NCI-H460 (cell line): ENCODE measurements at places on chromosomes 4 and X. TPM values are rescaled to one million over a fixed set of nuclear protein-coding genes. Genes with fewer than 3 reads are reported as not detected.

DNA sequence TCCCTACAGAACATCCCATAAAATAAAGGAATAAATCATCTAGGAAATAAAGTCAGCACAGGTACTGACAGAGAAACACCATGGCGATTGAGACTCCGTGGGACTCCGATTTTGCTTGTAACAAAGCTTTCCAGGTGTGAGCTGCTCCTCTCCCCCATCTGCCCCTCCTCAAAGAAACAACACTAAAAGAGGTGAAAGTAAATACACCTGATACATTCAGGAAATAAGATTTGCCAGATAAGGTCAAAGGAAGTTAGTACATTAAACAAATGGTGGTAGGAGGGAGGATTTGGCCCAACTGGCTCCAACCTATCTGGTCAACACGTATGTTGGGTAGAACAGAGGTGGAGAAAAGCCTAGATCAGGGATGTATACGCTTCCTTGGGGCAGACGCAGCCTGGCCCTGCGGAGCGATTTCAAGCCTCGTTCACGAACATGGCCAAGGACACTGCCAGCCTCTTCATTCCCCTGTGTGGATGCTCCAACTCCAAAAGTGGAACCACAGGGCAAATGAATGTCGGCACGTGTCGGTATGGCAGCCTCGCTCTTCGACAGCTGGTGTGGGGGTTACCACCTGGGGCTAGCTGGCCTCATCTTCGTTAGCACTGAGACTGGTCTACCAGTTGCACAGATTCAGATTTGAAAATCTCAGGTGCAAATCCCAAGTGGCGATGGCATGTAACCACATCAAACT, 162.5 kb downstream of the AFAP1 start:
- no peak for DNase-seq

- DNase-seq, result no peak
Observed at GRCh38 chrX:6708041-6708440, 173.1 kb upstream of the VCX3A start.

GRCh38 chr4:139704915-139705485, 39.4 kb downstream of the MGST2 start:
- peak; percentile 2 for DNase-seq

DNA sequence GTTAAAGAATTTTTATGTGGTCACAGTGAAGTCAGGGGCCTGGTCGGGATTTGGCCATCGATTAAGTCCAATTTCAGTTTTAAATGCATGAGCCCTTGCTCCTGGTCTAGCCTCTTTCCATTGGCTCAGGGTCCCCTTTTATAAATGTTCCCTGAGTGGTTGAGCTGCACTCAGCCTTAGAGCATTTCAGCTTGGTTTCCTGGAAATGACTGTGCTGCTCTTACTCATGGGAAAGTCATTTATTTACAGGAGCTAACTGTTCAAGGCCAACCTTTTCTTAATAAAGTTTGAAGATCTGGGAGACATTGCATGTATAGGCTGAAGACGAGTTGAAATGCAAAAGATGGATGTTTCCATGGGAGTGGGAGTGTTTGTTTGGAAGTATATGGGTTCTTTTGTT, 98.8 kb upstream of the CLNK start:
- DNase-seq, result no peak

DNA sequence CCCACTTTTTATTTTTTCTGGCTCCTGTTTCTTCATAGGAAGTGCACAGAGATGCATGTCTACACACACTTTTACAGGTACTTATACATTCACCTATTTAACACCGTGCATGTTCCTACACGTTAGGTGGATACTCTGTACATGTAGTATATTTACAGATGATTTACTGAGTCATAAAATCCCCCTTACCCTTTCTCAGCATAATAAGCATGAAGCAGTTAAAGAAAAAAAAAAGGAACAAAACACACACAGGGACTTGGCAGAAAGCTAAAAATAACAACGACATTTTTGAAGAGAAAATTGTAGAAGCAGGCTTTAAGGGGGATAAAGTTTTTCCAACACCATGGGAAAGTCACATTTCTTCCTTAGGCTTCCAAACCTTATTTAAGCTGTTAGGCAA, 96.4 kb upstream of the IQCM start:
- DNase-seq, result no peak

- DNase-seq, result peak; percentile 53
Observed at GRCh38 chrX:38754102-38754790, 47.0 kb upstream of the MID1IP1 start.

DNA sequence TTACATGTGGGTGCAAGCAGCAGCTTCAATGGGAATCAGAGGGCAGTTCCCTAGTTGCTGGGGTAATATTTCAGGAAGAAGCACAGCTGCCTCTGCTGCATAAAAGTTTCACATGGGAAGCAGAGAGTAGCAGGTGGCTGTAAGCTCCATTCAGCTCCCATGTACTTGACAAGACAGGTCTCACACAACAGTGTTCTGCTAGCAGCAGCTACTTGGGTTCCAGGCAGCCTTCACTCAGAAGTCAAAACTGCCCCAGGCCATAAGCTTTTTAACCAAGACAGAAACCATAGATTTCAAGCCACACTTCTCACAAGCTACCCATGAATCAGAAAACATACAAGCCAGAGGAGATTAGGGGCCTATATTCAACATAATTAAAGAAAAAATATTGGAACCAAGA, 41.4 kb upstream of the SPIN2A start:
- no peak for DNase-seq

DNA sequence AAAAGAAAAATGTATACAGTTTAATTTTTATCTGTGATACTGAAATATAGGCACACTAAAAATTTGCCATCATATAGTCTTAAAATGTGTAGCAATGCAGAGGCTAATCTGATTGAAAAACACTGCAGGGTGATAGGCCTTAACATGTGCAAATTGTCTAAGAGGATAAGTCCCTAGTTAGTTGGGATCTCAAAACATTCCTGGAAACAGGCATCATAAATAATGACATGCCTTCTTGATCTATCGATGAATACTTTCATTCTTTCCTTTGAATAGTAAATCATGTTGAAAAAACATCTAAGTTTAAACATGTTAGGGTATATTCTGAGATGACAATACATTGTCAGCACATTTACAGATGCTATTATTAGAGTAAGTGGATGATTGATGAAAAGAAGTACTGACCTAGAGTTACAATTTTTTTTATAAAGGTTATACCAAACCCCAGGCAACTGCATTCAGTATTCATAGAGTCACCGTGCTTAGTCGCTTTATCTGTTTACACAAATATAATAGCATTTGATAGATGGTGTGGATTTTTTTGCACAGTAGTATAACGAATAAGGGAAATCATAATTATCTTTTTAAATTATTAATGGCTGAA, 668.2 kb upstream of the ADGRL3 start:
- DNase-seq, result no peak

GRCh38 chr4:88017516-88018297, 10.3 kb downstream of the PKD2 start:
- DNase-seq, result no peak

GRCh38 chrX:71302461-71303213, 1.1 kb downstream of the ITGB1BP2 start:
- no peak for DNase-seq

GRCh38 chr4:4388311-4388790, 1.4 kb downstream of the NSG1 start:
- DNase-seq, result no peak

DNA sequence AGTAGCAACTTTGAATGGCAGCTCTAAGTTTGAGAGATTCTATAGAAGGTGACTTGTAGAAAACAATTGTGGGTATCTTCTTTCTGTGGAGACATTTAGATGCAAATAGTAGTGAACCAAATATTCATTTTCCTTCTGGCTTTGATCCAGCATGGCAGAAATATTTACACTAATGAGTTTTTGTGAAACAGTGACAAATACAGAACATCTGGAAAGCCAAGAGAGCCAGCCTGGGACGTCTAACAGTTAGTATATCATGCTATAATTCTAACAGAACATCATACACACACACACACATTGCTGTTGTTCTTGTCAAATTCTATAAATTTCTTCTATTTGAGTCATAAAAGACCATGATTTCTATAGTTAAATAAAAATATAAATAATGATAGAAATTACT, 1777.9 kb downstream of the ARAP2 start:
- DNase-seq, result no peak

PRSS12 gene
- total RNA-seq, result 1.1 and 1.2 TPM in 2 replicates

PSMD10 gene
- 95.2 and 106 TPM in 2 replicates for total RNA-seq
